ENCODE measurements at places on chromosomes 5 and 9.

DNA sequence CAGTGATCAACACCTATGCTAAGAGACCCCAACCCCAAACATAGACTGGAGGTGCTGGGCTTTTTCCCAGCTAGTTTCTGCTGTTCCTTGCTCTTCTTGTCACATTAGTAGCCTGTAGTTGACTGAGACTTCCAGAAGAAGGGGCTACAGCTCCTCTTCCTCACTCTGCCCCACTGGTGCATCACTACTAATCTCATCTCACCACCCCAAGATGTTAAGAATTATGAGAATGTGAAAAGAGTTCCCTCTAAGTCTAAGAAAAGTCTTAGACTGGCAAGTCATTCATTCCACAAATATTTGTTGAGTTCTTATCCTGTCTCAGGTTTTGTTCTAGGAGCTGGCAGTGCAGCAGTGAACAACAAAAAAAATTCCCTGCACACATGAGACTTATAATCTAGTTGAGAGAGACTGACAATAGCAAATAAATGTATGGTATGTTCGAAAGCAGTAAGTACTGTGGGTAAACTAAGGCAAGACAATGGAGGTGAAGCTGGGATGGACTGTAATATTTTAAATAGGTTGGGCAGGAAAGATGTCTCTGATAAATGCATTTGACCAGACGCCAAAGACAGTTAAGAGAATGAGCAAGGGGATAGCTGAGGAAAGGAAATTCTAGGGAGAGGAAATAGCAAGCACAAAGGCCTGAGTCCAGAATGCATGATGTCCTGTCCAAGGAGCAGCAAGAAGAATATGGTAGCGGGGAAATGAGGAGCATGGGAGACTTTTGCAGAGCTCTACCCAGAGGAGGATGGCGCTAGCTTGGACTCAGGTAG is 92.3 kb downstream of the PTCD2 start:
- no peak for DNase-seq

DNA sequence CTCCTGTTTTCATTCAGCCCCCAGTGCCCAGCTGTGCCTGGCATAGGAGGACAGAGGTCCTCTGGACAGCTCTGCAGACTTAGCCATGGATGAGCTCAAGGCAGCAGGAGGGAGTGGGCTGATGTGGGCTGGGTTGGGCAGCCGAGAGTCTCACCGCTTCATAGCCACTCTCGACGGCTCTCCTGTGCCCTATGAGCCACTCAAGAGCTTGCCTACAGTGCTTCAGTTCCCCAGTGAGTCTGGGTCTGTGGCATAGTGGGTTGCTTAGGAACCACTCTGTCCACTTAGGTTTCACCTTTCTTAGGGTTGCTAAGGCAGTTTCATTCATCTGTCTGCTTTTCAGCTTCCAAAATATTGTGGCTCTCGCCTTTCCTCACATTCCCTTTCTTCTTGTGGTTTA is 296.8 kb downstream of the ICE1 start:
- DNase-seq, result no peak

DNA sequence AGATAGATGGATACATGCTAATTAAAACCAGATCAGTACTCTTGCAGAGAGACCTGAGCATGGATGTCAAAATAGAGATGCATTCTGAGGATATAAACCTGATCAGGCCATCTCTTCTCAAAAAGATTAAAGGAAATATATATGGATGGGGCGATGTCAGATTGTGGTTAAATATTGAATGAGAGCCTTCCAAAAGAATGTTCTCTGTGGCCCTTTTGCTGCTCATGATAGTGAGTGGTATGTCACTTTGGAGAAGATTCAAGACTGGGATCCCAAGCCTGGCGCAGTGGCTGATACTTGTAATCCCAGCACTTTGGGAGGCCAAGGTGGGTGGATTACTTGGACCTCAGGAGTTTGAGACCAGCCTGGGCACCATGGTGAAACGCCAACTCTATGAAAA is 20.5 kb downstream of the ZNF131 start:
- no peak for DNase-seq

- no peak for DNase-seq
Observed at GRCh38 chr9:99392986-99393385, 170.9 kb downstream of the SEC61B start.

- DNase-seq, result peak; percentile 49
Observed at GRCh38 chr9:122835313-122835731, 6.9 kb upstream of the PDCL start.

GRCh38 chr9:116944714-116945534 is 257.8 kb downstream of the TRIM32 start:
- DNase-seq, result no peak

DNA sequence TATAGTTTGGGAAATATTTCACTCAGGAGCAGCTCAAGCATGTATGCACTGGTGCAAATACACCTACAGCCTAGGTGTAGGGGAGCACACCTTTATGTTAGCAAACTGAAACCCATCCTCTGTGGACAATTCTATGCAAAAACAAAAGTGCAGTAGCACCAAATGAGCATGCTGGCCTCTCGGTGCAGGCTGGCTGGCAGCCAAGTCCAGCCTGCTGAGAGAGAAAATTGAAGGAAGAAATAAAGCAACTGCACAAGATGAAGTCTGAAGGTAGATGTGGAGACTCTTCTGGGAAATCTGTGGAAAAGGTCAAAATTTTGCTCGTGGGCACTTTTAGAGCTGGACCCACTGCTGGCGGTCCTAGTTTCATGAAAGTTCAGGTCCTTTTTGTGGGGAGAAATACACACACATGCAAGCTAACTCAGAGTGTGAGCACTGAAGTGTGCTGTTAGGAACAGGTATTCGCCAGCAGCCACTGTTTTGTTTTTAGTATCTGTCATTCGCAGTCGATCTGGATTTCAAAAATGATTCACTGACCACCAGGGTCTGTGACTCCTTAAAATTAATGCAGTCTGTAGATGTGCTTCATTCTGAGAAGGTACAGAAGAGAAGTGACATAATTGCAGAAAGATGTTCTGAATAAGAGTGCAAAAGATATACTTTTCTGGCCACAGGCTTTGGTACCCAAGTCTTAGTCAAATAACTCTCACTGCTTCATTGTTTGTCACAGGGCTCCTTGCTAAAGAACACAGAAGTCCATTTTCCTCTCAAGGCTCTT is 281.7 kb downstream of the PARP8 start:
- DNase-seq, result no peak
